Hippocampal formation (tissue), 2 donors: ENCODE measurements at places on chromosomes 4 and X.

DNA sequence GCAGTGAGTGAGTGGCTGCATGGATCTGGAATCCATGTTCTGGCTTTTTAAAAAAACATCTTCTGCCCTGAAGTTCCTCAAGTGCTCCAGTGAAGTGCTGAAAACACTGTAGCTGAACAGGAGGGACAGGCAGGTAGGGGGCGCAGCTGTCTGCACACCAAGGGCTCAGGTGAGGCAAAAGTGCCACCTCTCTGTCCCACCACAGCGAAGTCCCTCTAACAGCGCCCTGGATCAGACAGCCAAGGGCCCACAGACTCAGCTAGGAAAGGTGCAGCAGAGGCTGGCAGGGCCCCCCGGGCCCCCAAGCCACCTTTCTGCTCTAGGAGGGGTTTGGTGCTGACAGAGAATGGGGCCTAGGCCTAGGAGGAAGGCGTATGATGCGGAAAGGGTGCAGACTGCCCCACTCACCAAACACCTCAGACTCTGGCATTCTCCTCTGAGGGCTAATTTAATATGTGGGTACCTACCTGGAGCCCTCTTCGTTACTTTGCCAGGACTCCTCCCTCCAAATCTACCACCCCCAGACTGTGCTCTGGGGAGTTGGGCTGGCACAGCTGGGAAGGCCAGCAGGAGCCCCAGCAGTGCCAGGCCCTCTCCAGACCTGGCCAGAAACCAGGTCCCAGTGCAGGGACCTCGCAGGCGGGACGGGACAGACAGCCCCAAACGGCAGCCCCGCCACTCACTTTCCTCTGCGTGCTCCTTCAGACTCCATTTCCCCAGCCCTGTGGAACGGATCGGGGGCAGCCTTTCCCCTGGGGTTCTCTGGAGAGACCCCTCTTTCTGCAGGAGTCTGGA is 73.7 kb downstream of the ENPP6 start:
- DNase-seq: no peak

DNA sequence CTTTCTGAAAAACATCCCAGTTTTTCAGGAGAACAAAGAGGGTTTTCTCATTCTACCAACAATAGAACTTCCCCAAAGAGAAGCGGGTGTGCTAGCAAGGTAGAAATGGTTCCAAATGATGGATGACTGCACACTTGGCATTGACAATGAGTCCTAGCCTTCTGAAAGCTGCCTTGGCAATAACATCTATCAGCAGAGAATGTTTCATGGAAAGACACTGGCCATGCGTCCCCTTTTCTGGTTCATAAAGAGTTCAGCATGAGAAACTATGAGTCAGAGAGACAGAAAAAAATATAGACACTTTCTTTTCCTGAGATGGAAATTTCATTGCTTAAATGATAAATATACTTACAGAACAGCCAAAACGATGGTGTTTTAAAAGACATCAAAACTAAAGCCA is 236.9 kb upstream of the PRKX start:
- no peak for DNase-seq

DNA sequence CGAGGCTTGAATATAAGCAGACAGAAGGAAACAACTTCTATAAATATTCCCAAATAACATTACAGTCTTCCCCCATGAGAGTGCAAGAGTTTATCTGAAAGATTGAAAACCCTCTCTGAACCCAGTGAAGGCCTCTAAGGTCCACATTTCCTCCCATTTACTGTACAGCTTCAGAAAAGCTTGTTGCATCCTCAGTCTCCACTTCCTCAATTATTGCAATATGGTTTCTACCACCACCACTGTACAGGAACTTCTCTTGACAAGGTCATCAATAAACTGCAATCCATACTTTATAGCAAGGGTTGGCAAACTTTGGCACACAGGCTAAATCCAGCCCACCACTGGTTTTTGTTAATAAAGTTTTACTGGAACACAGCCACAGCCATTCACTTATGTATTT is 239.0 kb downstream of the THOC2 start:
- no peak for DNase-seq

DNA sequence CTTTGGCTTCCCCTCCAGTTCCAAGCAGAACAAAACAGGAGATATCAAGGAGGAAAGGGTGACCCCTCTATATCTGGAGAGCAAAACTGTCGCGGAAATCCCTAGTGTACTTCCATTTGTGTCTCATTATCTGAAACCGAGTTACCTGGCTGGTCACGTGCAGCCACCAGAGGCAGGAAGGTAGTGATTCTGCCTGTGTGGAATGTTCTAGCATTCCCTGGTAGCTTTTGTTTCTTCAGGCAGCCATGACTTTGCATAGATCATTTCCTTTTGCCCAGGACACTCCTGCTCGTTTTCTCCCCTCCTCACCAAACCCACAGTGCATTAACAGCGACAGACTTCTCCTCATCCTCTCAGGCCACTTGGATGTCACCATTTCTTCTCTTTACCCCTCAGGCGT is 107.9 kb downstream of the PTTG2 start:
- DNase-seq: no peak

DNA sequence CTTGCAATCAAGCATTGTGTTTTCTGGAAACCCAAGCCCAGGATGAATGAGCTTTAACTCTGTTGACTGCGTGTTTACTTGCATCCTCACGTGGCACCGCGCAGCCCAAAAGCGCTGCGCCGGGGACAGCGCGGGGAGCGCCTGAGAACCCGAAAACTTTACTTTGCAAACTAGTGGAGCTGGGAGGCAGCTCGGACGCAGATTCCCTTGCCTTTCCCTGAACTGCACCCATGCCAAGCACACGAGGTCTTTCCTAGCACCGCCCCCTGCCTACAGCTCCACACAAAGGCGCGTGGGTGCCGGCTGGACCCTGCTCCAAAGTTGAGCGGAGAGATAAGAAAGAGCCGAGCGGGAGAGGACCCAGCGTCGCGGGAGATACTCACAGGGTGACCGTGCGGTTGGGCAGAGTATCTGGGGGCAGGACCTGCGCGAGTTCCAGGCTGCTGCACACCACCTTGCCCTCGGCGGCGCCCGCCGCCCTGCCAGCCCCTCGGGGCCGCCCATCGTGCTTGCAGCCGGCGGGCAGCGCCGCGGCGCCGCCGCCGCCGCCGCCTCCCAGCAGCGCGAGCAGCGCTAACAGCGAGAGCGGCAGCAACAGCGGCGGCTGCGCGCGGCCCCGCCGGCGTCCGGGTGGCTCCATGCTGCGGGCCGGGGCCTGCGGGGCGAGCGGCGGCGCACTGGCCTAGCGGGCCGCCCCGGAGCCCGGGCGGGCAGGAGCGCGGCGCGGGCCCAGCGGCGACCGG is 550 bp downstream of the ADGRA3 start:
- peak; percentile 30 for DNase-seq

DNA sequence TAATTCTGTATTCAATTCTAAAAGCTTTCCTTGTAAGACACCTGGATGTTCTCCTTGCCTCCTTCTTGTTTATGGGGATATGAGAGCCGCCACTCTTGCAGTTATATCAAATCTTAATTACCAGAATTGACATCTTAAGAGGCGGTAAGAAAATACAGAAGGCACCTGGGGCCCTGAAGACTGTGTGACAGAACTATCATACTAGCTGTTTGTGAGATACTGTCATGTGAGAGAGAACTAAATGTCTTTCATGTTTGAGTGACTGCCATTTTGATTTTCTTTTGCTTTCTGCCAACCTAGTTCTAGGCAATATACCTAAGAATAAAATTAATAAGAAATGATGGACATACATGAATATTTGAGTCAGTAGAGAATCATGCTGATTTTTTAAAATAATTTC is 340.2 kb upstream of the SMIM31 start:
- DNase-seq: no peak

- DNase-seq: no peak
These were observed 15.3 kb upstream of the PDGFRA start for GRCh38 chr4:54213761-54214160.

DNA sequence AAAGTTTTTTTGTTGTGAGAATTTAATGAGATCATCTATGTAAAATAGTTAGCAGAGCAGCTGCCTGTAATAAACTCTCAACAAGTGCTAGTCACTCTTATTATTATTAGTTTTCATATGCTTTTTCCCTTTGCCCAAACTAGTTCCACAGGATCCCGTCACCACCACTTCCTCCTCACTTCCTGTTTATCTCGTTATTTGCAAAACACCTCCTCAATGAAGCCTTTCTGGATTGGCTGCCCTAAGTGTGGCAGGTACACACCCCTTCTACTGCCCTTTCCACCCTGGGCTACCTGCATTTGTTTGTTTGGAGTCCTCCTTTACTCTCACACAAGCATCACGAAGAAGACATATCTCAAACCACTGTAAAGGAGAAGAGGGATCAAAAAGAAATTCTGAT is 54.4 kb upstream of the KLF3 start:
- no peak for DNase-seq

DNA sequence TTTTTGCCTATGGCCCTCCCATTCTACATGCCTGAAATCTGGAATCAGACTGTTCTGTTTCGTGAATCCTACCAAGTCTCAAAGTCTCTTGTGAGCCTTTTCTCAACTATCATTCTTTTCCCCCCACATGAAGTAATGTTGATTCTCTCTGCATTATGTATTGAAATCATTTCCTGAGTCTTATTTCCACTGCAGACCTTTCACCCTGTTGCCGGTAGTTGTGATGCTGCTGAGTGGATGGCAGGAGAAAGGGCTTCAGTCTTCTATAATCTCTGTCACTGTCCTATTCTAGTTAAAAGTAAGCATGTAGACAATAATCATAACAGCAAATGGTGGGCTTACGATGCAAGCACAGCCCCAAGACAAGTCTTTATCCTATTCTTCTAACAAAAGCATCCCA is 75.0 kb downstream of the TBC1D9 start:
- no peak for DNase-seq

DNA sequence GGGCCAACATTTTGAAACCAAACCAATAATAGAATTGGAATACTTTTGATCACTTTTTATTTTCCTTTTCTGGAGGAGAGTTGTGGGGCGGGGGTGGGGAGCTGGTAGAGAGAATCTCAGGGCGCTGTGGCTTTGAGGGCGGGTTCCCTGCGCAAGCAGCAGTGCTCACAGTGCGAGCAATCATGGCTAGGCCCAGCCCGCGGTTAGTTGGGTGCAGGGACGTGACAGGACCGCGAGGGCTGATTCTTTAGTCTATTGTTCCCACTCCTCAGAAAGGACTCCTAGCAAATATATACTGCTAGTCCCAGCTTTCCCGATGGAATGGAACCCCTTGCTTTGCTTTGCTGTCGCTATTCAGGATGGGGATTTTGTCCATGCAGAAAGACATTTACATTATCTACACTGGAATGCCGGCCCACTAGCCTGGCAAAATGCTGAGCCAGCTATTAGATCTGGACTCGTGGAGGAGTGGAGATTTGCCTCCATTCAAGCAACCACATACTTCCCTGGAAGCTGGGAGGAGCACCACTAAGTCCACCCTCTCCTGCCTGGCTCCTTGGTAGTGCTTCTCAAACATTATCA is 23.9 kb upstream of the APLN start:
- DNase-seq: no peak

DNA sequence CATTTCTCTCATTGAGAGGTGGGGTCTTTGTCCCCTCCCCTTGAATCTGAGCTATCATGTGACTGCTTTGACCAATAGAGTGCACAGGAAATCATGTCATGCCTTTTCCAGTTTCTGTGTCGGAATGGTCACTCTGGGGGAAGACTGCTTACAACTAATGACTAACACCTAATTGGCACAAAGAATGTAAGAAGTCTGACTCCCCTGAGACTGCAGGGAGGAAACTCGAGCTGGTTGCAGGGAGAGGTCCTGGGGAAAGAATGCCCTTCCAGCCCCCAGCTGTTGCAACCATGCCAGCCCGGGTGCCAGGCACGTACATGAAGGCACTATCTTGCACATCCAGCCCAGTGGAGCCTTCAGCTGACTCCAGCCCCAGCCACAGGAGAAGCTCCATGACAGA is 254.2 kb downstream of the DHX15 start:
- DNase-seq: no peak

- DNase-seq: no peak
These were observed 39.0 kb downstream of the SH3RF1 start for GRCh38 chr4:169231647-169232262.

- peak; percentile 10 for DNase-seq
These were observed 68.3 kb downstream of the LARP7 start for GRCh38 chr4:112704991-112705845.

- DNase-seq: no peak
These were observed 34.0 kb upstream of the RNF128 start for GRCh38 chrX:106692425-106693065.

DNA sequence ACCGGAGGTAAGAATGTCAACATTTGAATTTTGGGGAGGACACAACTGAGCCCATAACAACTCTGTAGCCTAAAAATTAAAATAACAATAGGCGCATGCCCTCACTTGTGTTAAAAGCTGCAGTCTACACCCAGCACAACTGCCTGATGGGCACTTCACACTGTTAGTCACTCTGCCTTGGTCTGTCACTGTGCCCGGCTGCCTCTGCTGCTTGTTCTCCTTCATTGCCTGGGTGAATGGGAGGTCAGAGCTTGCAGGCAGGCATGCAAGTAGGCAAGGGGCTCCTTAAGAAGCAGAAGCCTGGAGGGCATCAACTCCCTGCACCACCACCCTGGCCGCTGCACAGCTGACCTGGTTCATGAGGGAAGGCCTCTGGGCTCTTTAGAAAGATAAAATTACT is 374.8 kb downstream of the MID1IP1 start:
- no peak for DNase-seq

DNA sequence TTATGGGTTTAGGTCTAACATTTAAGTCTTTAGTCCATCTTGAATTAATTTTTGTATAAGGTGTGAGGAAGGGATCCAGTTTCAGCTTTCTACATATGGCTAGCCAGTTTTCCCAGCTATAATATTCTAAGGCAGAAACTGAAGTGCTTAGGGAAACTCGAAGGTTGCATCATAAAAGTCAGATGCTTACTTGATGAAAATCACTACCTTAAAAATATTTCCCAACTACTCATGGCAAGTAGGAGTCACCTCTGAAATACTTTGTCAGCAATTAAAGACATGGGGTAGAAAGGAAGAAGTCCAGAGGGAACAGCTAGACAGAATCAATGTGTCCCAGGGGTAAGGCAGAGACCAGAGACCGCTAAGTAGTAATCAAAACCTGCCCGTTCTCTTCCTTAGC is 6.3 kb upstream of the AP1S2 start:
- no peak for DNase-seq

- DNase-seq: peak; percentile 26
These were observed 6.0 kb downstream of the HMGN5 start for GRCh38 chrX:81195712-81196111.

DNA sequence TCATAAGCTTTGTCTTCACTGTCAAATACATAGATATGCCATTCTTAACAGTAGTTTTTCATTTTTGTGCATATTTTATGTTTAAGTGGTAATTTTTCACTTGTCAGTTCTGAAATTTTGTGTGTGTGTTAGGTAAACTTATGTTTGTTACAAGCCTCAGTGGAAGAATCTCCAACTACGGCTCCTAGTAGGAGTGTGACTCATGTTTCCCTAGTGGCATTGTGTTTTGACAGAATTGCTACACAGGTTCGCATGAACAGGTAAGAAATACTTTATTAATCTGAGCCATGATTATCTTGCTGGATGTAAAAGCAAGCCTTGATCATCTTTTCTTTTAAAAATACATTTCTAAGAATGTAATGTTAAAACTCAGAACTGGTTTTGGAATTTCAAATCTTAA is 94.4 kb downstream of the BLTP1 start:
- no peak for DNase-seq

- DNase-seq: peak; percentile 59
These were observed 441 bp downstream of the SLC9B2 start for GRCh38 chr4:103075894-103076746.

GRCh38 chr4:56250776-56251175 is 136.5 kb downstream of the AASDH start:
- no peak for DNase-seq
